GM19239 (cell line): ENCODE measurements at places on chromosomes 4 and X.
A peak's percentile ranks its signal among the peaks of the same experiment; 100 is the strongest.

DNA sequence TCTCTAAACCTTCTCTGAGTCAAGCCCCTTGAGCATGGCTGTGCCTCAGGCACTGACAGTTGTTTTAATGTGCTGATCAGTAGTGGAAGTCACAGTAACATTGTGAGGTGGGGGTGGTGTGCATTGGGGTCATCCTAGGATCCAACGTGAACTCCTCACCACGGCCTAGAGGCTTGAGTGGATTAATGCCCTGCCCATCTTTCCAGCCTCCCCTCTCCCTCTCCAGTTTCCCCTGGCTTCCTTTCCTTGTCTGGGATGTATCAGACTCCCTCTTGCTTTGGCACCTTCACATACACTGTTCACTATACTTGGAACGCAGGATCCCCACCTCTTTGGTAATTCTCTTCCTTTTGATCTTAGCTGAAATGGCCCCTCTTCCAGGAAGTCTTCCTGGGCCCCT, 13.3 kb upstream of the PJA1 start:
- no peak for DNase-seq

DNA sequence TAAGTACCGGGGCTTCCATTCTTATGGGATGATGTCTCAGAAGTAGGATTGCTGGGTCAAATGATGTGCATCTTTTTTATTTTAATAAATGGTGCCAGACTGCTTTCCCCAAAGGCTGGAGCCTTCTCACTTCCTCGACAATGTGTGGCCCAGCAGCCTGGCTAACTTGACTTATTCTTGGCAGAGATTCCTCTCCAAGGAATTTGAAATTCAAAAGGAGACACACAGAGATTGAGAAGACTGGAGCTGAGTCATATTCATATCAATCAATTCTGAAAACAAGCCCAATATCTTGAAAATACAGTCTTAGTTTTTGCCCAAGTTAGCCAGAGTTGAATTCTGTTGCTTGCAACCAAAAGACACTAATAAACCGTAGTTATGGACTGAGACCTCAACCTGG, 10.8 kb upstream of the PJA1 start:
- no peak for DNase-seq

DNA sequence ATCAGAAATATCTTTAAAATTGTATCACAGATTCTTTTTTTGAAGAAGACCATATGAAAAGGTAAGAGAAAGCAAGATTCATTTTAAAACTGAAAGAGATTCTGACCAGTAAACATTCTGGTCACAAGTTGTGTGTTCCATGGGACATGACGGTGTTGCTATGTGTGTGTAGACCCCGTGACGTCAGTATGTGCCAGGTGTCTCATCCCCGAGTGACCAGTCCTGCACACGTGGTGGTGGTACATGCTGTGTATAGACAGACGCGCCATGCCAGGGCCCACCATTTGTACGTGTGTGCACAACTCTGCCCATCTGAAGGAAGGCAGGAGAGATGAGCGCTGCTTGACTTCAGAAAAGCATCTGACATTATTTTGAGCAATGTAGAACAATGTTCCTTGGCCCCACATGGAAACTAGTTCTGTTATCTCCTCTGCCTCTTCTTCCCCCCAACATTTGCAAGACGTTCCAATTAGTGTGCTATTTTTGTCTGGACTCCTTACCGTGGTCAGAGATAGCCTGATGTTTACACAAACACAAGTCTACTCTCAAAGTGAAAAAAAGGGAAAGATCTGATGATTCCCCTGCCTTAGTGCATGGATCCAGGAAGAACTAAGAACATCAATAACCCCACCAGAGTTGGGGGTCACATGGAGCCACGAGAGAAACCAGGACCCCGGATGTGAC, 51.2 kb downstream of the IRF2 start:
- no peak for DNase-seq

GRCh38 chr4:54852054-54852453, 194.3 kb downstream of the KIT start:
- DNase-seq: no peak

GRCh38 chr4:121484633-121485032, 103.8 kb upstream of the QRFPR start:
- peak; percentile 14 for DNase-seq

- no peak for DNase-seq
Measured at GRCh38 chr4:157564771-157565170, 344.2 kb downstream of the GRIA2 start.

- DNase-seq: no peak
Measured at GRCh38 chrX:112687189-112687691, 7.5 kb upstream of the LHFPL1 start.

DNA sequence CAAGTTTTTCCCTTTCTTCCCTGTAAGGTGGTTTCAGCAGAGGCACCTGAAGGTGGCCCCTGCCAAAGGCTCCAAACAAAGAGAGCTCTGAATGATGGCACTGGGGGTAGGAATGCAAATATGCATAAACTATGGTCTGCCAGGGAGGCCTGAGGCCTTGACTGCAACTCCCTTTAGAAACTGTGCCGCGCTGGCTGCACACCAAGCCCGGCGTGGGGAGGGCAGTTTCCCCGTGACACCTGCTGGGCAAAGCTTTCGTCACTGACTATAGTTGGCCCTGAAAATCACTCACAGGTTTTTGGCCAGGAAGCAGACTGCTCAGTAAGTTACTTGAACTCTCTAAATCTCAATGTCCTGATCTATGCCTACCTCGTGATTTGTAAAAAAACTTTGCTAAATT, 97.8 kb upstream of the ATOH1 start:
- DNase-seq: no peak

GRCh38 chrX:136210806-136211205, 40.4 kb downstream of the MAP7D3 start:
- DNase-seq: no peak

GRCh38 chr4:149793459-149793858, 22.2 kb downstream of the IQCM start:
- DNase-seq: no peak

GRCh38 chrX:101407167-101407747, 468 bp downstream of the GLA start:
- DNase-seq: no peak

GRCh38 chrX:123909523-123909922, 49.7 kb downstream of the XIAP start:
- no peak for DNase-seq

DNA sequence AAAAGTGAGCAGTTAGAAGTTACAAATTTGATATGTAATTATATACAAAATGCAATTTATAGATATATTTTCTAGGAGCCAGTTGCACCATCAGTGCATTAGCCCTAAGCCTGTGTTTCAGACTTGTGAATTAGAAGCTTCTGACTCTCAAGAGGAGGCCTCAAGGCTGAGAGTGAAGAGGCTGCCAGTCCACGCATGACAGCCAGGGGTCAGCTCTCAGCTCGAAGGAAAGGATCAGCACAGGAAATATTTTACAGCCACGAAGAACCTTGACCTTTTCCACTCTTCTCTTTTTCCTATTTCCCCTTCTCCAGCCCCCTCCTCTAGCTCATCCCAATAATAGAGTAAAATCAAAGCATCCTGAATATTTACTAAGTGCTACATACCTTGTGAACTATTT, 642.4 kb downstream of the TRIML1 start:
- no peak for DNase-seq

GRCh38 chr4:127446427-127446885, 186.3 kb upstream of the INTU start:
- DNase-seq: no peak

GRCh38 chr4:650461-650860, 23.6 kb downstream of the ATP5ME start:
- DNase-seq: no peak

DNA sequence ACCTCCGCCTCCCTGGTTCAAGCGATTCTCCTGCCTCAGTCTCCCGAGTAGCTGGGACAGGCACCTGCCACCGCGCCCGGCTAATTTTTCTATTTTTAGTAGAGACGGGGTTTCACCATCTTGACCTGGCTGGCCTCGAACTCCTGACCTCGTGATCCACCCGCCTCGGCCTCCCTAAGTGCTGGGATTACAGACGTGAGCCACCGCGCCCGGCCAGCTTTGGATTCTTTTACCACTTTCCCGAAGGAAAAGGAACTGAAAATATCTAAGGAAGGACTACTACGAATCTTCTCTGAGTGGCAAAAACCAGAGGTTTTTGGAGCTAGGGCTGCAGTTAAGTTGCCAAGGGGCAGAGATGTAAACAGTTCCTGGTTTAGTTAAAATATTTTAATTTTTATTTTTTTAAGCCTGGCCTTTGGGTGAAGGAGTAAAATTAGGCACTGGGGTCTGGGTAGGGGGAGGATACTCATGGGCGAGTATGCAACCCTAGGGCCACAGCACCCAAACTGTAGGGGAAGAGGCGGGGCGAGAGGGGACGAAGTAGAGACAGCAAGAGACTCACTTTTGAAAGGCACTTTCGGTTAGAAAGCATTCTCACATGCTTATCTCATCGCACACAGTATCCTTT, 525 bp upstream of the CISD2 start:
- no peak for DNase-seq

DNA sequence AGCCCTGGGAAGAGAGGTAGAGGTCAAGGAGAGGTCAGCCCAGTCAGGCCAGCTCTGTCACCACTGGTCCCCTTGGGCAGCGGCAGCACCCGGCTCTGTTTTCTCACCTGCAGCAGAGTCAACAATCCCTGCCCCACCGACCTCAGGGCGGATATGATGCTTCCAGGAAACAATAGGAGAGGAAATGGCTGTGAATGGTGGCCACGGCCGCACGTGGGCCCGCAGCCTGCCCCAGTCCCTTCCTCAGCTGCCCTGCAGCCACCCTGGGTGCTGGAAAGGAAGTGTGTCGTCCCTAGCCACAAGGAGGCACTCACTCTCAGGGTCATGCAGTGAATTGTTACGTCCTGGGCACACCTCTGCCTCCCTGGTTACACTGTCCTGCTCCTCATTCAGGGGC, 92.5 kb upstream of the ENPP6 start:
- DNase-seq: no peak

DNA sequence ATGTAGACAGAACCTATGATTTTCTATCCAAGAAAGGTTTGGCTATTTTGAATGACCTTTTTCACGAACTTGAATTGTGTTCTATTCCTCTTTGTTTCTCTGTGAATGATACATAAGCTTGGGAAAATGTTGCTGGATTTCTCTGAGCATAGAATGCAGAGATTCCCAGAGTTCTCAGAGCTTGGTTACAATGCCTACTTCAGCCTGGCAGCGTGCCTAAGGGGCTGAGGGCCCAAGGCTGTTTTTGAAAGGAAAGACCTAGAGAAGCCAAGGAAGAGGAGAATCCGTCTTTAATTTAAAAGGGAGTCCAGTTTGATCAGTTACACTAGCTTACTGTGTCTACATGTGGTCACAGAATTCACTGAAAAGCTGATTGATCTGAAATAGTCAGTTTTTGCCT, 55.3 kb upstream of the CXorf51B start:
- no peak for DNase-seq

DNA sequence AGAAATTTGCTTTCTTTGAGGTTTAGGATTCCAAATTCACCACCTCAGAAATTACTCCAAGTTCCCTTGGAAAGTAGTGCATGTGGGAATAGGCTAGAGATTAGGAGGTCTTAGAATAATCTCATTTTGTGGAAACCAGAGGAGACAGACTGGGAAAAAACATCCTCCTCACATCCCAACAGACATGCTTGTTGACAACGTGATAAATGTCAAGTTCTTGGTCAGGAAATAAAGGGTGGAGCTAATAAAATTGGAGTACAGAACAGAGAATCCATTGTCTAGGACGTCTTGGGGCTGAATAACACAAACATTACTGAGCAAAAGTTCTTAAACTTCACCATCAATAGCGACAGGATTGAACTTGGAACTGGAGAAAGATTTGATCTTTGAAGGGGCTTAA, 233.4 kb downstream of the PABPC4L start:
- DNase-seq: no peak

DNA sequence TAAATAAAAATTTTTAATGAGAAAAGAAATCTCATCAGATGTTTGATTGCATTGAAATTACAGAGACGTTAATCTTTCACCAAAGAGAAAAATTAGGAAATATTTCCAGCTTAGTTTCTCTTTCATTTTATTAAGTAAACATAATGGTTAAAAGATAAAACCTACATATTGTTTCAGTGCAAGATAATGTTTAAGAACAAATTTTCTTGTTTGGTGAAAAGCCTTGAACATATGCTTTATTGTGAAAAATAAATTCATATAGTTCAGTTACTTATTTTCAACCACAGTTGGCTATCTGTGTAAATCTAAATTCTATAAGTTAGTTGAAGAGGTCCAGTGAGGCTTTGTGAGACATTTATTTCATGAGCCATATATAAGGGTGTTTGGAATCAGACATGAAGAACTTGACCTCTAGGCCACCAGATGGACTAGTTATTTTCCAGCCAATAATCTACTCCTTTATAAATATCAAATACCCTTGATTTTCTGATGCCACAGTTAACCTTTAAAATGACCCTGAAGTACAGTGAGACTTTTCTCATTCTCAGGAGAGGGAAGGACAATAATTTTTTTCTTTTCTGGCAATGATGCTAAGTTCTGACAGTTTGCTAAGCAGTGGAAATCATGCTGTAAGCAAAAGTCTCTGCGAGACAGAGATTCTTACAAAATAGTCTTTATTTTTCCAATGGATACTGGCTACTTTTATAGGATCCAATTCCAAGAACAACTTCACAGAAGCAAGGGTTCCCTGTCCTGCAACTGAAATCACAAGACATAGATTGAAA, 2.5 kb downstream of the ARSJ start:
- DNase-seq: no peak

DNA sequence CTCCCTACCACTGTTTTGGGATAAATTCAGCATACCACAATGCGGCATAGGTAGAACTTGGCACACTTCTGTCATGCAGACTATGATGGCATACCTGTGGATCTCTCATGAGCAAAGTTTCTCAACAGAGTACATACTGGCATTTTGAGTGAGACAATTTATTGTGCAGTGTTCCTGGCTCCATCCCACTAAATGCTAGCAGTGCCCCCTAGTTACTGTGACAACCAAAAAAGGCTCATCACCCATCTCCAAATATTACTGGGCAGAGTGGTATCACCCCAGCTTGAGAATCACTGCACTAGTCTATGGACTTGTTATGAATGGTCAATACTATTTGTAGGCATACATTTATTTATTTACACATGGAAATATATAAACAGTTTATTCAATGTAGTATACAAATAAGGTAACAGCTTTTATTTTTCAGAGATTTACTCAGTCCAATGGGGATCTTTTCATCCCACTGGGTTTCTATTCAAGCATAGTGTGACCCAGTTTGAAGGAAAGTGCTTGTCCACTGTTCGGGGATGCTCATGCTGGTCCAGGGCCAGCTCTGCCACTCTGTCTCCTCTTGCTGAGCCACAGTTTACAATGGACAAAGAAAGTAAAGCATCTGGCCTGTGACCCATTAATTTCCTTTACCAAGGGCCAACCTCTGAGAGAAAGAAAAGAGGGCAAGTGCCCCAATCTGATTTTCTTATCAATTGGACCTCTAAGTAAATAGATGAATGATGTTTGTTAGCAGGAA, 81.0 kb upstream of the IL2 start:
- DNase-seq: no peak

DNA sequence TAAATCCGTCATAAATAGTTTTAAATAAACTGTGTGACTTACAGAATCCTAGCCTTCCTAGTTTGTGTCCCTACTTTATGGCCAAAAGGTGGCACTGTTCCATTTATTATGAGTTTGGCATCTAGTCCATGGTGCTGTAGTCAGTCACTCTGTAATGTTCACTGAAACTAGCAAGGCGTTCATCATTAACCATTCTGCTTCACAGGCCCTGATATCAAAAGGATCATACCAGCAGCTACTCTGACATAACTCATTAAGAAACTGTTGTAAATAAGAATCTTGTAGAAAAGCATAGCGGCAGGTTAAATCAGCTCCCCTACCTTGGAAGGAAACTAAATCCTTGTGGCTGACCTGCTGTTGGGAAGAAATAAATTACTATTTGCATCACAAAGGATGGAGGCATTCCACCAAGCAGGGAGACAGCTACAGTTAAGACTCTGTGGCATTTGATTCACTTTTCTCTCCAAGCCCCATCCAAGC, 919.6 kb upstream of the DIAPH2 start:
- DNase-seq: no peak

GRCh38 chr4:21554066-21554465, 394.5 kb downstream of the KCNIP4 start:
- DNase-seq: no peak
